CD4-positive, CD25-positive, alpha-beta regulatory T cell (primary cell): ENCODE measurements at places on chromosomes 2 and 18.

- DNase-seq = no peak
Measured at GRCh38 chr2:58039170-58039611, 7.4 kb upstream of the VRK2 start.

GRCh38 chr18:37624318-37624717, 58.7 kb upstream of the CELF4 start:
- DNase-seq = no peak

DNA sequence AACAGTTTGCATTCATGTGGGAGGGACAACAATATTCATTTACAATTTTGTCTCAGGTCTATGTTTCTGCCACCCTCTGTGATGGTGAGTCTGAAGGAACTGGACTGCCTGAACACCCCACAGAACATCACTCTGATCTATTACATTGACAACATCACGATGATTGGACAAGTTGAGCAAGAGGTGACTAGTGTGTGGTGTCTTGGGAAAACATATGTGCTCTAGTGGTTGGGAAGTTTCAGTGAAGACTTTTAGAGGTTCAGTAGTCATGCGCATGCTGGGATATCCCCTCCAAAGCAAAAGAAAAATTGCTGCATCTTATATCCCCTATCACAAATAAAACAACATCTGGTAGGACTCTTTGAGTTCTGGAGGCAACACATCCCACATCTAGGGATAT, 18.6 kb upstream of the CTLA4 start:
- DNase-seq = no peak

DNA sequence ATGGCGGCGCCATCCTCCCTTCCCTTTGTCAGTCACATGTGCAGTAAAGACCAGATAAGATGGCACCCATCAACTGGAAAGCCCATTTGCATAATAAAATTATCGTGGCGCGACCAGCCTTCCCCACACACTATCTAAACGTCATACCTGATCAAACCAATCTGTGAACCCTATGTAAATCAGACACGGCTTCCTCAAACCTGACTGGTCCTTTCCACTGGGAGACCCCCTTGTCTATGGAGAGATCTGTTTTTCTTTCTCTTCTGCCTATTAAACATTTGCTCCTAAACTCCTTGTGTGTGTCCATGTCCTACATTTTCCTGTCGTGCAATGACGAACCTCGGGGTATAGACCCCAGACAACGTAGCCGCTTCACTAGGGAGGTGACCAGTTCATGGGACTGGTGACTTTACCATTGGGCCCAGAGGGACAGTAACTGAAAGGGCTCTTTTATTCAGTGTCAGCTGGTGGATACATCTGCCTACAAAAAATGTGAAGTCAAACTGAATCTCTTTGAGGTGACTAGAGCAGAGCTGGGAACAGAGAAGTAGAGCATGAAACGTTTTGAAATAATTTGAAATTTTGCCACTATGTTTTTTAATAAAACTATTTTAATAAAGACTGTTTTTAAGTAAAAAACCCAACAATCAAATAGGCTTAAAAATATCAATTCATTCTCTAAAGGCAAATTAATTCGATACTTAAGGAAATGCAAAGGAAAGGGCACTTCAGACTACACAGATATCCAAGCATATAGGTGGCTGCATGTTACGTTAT, 87.5 kb downstream of the SOCS6 start:
- DNase-seq = no peak

- no peak for DNase-seq
Measured at GRCh38 chr2:58429014-58429875, 188.1 kb upstream of the FANCL start.

- DNase-seq = no peak
Measured at GRCh38 chr2:216985658-216986141, 125.8 kb upstream of the TNP1 start.

- no peak for DNase-seq
Measured at GRCh38 chr2:203352604-203353255, 24.5 kb downstream of the ABI2 start.

DNA sequence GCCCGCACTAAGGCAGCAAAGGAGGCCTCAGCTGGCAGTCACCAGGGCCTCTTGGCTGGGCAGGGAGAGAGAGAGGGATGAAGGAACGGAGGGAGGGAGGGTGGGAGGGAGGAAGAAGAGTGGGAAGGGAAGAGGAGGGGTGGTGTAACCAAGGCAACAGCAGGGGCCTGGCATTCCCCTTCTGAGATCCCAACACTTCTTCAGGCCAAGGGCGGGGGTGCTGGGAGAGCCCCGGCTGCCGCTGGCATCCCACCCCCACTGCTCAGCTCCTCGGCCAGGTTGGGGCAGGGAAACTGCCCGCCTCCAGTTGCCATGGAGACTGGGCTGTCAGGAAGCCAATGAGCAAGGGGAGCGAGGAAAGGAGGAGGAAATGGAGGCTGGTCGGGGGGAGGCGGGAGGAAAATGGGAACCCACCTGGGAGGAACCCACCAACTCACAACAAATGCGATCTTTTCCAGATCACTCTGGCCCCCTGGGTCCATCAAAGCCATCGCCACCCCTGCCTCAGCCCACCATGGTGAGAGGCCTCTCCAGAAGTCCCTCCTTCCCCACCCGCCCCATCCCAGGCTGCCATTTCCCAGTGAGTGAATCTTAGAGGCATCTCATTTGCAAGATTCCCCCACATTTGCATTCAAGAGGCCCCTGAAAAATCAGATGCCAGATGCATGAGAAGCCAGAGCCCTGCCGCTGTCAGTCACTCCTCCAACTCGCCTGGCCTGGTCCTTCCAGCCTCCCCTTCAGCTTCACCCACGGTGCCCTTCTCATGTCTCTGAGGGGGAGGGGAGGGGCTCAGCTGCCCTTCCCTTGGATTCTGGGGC, 12.4 kb downstream of the SH2D6 start:
- DNase-seq = no peak

DNA sequence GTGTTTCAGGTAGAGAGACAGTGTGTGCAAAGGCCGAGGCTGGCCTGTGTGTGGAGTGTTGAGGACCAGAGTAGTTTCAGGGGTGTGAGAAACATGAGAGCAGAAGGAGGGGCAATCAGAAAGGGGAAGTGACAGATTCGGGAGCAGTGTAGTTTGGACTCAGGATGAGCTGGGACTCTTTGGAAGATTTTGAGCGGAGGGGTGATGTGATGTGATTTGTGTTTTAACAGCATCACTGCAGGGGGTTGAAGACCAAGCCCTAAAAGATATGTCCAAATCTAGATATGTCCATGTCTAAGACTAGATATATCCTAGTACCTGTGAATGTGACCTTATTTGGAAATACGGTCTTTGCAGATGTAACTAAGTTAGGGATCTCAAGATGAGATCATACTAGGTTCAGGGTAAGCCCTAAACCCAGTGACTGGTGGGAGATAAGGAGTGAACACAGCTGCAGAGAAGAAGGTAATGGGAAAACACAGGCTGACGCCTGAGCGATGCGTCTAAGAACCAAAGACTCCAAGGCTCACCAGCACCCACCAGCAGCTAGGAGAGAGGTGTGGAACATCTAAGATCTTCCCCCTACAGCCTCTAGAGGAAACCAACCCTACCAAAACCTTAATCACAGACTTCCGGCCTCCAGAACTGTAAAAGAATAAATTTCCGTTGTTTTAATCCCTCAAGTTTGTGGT, 38.5 kb upstream of the MYO3B start:
- DNase-seq = no peak

GRCh38 chr2:95296011-95296410, 1.1 kb upstream of the KCNIP3 start:
- DNase-seq = no peak

- no peak for DNase-seq
Measured at GRCh38 chr2:229231328-229231868, 39.7 kb downstream of the PID1 start.

- DNase-seq = no peak
Measured at GRCh38 chr2:112032689-112033465, 22.2 kb upstream of the TMEM87B start.

DNA sequence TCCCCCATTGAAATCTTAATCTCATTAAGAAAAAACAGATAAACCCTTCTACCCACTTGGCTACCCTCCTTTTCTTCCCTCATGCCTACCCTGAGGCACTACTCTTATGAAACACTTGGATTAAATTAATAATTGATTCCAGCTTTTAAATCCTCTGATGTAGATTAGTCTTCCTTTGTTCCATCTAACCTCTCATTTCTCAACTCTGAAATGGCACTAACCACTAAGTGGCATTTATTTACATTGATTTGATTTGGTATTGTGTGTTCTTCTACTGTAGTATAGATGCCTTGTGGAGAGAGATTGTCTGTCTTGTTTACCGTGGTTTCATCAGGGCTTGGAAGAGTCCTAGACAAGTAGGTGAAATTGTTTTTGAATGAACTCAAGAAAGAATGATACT, 26.7 kb downstream of the ITGA4 start:
- no peak for DNase-seq

GRCh38 chr2:149735237-149735958, 147.8 kb upstream of the MMADHC start:
- DNase-seq = no peak

DNA sequence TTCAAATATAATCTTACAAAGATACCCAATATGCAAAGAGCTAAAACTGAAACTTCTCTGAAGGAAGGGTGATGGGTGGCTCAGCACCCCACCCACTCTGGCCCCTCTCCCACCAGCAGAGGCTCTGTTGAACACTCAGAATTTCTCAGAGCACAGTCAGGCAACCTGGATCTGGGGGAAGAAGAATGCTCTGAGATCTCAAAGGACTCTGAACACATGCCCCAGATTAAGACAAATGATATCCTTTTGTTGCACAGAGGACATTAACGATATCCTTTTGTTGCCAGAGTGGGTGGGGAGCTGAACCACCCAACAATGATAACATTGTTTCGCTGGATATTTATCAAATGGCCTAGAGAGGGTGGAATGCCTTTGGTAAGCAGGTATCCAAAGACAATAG, 104.8 kb downstream of the LBH start:
- DNase-seq = no peak

DNA sequence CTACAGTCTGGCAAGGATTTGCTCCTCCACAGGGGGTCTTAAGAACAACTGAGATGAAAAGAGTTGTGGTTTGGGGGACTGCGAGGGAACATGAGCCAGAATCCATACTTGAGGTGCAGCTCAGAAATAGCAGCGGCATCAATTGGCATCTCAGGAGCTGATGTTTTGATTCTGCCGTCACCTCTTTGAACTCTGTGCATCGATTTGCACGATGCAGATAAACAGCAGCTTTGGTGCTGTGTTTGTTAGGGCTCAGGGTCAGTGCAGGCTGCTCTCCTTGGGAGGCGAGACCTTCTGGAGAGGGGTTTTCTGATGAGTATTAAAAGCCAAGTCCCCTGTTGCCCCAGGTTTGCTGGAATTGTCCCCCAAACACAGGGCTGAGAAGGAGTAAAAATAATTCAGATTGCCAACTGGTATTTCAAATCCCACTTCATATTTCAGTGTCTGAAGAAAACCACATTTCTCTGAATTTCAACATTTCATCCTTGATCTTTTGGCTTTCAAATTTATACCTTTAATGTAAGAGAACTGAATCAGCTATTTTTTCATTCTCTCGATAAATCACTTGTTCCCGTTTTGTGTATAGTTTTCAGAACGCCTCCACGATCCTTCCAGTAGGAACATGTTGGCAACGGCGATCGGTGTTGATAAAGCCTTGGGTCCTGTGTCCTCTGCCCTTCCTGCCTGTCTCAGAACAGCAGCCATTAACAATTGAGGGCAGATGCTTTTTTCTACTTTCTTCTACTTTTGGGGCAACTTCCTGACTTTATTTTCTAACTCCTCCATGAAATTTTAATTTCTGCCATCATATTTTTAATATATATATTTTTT, 65.0 kb downstream of the RAB31 start:
- DNase-seq = no peak

DNA sequence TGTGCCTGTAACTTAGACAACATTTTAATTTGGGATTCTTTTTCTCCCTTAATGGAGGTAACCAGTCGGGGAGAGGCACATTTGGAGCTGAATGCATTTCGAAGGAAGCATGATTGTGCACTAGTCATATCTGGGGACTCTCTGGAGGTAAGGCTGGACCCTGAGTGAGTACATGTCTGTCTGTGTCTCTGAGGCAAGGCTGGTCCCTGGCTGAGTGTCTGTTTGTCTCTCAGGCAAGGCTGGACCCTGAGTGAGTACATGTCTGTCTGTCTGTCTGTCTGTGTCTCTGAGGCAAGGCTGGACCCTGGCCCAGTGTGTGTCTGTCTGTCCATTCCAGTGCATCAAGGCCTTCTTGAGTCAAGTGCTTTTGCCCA, 51.5 kb upstream of the NFATC1 start:
- DNase-seq = no peak

DNA sequence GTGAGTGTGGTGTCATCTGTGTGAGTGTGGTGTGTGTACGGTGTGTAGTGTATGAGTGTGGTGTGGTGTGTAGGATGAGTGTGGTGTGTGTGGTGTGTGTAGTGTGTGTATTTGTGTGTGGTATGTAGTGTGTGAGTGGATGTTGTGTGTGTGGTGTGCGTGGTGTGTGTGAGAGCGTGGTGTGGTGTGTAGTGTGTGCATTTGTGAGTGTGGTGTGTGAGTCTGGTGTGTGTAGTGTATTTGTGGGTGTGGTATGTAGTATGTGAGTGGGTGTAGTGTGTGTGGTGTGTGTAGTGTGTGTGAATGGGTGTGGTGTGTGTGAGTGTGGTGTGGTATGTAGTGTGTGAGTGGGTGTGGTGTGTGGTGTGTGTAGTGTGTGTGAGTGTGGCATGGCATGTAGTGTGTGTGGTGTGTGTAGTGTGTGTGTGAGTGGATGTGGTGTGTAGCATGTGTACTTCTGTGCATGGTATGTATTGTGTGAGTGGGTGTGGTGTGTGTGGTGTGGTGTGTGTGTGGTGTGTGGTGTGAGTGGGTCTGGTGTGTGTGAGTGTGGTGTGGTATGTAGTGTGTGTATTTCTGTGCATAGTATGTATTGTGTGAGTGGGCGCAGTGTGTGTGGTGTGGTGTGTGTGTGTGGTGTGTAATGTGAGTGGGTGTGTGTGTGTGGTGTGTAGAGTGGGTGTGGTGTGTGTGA, 227.8 kb downstream of the BCL2 start:
- no peak for DNase-seq

- DNase-seq = peak; percentile 38
Measured at GRCh38 chr2:130391058-130391871, 35.4 kb downstream of the PTPN18 start.

DNA sequence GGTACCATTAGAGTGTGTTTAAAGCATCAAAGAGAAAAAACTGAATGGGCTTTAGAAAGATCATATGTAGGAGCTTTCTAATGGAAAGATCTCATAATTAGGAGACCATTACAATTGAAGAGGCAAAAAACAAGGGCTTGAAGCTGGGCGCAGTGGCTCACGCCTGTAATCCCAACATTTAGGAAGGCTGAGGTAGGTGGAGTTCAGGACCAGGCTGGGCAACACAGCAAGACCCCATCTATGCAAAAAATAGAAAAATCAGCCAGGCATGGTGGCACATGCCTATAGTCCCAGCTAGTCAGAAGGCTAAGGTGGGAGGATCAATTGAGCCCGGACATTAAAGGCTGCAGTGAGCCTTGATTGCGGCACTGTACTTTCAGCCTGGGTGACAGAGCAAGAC, 59.0 kb downstream of the PIAS2 start:
- no peak for DNase-seq

DNA sequence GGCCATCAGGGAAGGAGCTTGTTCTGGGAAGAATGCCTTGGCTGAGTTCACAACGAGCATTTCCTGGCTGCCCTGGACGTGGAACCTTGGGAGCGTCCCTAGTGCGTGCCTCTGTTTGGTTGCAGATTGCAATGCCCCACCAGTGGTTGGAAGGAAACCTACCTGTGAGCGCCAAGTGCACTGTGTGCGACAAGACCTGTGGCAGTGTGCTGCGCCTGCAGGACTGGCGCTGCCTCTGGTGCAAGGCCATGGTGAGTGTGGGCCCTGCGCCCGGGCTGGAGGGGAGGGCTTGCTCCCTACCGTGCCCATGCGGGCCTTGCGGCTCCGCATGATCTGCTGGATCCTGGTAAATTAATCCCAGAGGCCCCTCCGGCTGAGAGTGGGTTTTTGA, 81.9 kb downstream of the DGKD start:
- no peak for DNase-seq

- DNase-seq = no peak
Measured at GRCh38 chr2:38636069-38636468, 29.8 kb upstream of the GALM start.
